ENCODE measurements at places on chromosomes 4 and X.

- no peak for DNase-seq
These were observed 6.8 kb upstream of the VSIG4 start for GRCh38 chrX:66046612-66047235.

DNA sequence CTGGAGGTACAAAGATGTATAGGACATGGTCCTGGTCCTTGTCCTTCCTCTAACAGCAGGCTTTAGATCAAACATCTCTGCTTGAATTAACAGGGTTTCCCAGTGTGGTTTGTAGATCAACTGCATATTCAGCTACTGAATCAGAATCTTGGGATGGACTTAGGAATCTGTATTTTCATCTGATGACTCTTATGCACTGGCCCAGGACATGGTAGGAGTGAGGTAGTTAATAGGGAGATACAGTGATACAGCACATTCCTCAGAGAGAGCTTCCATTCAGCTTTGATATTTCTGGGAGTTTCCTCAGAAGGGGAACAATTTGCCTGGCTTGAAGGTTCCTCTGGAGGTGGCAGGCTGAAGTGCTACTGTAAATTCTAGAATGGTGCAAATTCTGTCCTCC lies 203.1 kb downstream of the LARP7 start:
- DNase-seq, result no peak

DNA sequence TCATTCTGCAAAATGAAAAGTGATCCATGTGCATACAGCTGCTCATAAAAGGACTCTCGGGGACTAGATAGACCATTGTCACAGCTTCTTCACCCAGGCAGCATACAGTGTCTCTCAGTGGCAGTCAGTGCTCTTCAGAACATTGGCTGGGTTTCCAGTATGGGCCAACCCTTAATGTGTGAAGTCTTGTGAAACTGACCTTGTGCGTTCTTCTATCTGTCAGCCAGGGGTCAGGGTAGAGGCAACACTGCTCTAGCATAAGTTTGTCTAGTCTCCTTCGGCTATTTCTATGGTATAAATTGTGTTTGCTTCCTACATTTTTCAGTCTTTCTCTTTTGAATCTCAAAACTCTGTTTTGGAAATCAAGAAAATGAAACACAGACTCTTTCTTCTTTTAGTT lies 37.0 kb upstream of the SMIM31 start:
- DNase-seq, result no peak

GRCh38 chr4:109648266-109648996 lies 54.8 kb downstream of the CASP6 start:
- no peak for DNase-seq

DNA sequence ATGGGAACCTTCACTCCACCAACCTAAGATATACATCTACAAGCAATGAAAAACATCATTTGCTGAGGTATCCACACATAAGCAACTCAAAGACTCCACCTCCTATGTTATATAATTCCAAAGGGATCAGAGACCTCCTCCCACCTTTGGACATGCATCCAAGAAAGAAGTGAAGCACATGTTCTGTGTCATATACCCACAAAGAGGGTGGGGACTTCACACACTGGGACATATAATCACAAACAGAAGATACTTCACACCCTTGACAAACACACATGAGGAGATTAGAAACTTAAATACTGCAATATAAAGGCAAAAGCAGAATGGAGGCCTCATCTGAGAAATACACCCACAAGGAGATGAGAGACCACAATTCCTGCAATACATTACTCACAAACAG lies 25.4 kb downstream of the SUV39H1 start:
- no peak for DNase-seq

- no peak for DNase-seq
These were observed 772 bp downstream of the EOLA1 start for GRCh38 chrX:149541521-149542047.

- no peak for DNase-seq
These were observed 2.8 kb downstream of the STAG2 start for GRCh38 chrX:123964156-123964834.

GRCh38 chrX:125894947-125895346 lies 271.1 kb downstream of the DCAF12L2 start:
- no peak for DNase-seq

DNA sequence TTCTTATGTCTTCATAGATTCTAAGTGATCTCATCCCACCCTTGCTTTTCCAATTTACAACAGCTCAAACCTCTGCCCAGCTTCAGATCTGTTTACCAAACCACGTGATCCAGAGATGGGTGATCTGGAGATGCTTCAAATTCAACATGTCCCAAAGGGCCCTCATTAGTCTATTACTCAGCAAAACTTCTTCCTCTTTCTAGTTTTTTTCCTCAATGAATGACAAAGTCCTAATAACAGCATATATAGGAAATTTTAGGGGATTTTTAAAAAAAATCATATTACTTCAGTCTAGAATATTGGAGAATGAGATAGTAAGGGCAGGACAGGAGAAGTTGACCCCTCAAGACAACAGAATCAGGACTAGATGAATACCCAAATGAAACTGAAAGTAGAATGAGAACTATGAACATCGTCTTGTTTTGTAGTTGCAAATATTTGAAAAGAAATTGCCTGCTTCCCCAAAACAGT lies 127.1 kb downstream of the CFAP299 start:
- DNase-seq, result no peak

DNA sequence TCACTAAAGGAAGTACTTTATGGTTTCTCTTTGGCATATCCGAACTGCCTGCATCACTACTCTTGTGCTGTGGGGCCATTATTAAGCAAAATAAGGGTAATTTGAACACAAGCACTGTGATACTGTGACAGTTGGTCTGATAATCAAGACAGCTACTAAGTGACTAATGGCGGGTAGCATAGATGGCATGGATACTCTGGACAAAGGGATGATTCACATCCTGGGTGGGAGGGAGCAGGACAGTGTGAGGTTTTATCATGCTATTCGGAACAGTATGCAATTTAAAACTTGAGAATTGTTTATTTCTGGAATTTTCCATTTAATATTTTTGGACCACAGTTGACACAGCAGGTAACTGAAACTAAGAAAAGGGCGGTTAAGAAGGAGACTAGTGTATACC lies 52.6 kb upstream of the CITED1 start:
- DNase-seq, result no peak

GRCh38 chr4:10584042-10584441 lies 100.5 kb downstream of the CLNK start:
- no peak for DNase-seq

- no peak for DNase-seq
These were observed 17.4 kb upstream of the LNX1 start for GRCh38 chr4:53608649-53609048.

DNA sequence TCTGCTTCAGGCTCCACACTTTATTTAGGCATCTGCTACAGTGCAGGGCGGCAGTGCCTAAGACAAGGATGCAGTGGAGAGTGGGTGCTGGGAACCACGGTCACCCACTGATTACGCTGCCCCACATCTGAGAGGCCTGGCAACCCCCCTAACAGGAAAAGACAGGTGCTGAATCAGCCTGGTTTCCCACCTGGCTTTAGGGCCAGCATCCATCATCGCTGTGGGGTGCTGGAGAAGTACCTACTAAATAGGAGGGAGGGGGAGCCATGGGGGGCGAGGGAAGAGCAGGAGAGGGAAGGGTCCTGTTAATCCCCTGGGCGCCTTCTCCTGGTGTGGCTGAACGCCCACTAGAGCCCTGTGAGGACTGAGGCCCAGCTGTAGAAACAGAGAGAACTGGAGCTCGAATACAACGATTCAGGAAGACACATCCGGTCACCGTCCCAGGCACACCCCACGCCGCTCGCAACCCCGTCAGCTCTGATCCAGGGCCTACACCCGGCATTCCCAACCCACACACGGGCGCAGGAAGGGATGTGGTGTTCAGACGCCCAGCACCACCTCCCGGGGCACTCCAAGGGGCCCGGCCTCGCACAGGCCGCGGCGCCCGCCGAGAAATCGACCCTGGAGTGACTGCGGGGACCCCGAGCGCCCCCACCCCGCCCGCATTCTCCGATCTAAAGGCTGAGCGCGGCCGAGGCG lies 554 bp downstream of the DCTD start:
- DNase-seq, result no peak

DNA sequence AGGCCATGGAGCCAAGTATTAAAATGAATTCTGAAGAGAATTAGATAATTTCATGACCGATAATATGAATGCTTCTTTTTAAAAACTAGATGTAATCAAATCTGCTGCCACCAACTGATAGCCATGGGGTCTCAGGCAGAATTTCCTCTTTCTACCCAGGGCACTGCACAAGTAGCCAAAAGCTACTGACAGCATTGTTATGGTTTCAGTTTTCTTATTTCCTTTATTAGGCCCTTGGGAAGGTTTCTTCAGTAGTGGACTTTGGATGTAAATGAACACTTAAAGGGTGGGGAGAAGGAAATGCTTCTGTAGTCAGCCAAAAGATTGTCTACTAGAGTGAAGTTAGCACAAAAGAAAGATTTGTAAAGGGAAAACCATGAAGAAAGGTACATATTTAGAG lies 686.0 kb downstream of the ADGRL3 start:
- DNase-seq, result no peak

DNA sequence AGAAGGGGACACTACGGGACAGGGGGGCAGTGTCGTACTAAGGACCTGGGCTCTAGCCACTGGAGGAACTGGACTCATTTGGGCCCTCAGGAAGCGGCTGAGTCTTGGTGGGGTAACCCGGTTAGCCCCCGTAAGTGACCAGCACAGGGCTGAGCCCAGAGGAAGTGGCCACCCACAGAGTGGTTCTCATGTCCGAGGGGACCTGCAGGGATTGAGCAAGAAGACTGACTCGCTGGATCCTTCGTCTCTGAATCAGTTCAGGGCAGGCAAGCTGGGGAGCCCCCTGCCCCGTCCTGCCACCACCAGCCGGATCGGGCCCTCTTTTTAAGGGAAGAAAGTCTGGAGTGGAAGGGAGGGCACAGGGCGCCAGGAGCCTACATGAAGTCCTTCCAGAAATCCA lies 719 bp upstream of the BGN start:
- no peak for DNase-seq

DNA sequence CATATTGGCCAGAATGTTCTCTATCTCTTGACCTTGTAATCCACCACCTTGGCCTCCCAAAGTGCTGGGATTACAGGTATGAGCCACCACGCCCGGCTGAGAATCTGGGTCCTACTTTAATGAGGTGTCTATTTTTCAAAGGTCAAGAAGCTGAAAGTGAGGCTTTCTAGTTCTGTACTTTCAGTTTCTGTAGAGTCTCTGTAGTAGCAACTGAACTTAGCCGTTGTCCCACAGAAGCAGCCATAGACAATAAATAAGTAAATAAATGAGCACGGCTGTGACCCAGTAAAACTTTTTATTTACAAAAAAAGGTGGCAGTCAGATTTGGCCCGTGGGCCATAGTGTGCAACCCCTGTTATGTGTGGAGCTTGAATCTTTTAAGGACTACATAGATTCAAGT lies 92.0 kb downstream of the FNIP2 start:
- no peak for DNase-seq

DNA sequence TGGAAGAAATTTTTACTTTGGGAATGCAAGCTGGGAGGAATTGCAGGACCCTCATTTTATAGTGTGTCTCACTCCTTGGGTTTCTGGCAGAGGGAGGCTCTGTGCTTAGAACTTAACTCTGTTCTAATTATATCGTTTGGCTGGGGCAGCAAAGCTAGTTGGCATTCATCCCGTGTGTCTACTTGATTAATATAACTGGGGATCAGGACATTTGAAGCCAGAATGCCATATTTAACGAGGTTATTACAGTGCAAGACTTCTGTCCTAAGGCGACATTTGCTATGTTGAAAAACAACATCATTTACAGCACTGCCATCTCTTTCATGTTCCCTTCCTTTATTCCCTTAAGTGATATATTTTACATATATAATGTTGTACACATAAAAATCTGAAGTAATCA lies 179.1 kb upstream of the TBC1D9 start:
- DNase-seq, result peak; percentile 48

DNA sequence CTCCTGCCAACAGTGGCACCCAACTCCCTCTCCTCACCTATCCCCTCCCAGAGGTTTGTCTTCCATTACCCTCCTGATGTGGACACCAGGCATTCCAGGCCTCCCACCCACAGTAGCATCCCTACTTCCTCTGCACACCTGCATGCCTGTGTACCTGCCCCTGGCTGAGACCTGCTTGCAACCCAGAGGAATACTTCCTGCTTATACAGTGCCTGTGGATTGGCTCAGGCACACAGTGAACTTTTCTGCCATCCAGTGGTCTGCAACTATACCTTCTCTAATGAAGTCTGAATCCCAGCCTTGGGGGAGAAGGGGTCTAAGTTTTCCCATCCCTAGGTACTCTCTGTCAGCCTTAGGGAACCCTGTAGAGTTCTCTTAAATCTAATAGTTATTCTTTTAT lies 169.9 kb downstream of the IQCM start:
- DNase-seq, result no peak

GRCh38 chr4:18022572-18023050 lies 1.1 kb upstream of the LCORL start:
- DNase-seq, result no peak

- DNase-seq, result no peak
These were observed 278 bp downstream of the RELL1 start for GRCh38 chr4:37685823-37686372.

GRCh38 chrX:153635788-153636668 lies 11.0 kb upstream of the DUSP9 start:
- peak; percentile 62 for DNase-seq

DNA sequence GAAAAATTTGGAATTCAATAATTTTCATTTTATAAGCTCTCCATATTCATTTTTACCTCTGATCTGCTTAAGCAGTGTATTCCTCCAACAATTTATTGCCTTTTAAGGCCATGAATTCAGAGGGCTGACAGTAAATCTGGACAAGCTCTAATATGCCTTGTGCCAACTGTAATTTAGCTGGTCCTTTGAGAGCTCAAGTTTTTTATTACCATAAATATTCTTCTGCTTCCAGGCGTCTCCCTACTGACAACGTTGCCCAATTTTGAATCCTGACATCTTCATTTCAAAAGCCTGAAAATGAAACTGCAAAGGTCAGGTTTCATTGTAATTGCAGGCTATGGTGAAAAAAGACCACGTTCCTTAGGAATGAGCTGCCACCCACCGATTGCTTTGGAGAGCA lies 95.8 kb upstream of the GEMIN8 start:
- DNase-seq, result peak; percentile 11

GRCh38 chr4:10026485-10026884 lies 5.2 kb upstream of the SLC2A9 start:
- DNase-seq, result no peak

DNA sequence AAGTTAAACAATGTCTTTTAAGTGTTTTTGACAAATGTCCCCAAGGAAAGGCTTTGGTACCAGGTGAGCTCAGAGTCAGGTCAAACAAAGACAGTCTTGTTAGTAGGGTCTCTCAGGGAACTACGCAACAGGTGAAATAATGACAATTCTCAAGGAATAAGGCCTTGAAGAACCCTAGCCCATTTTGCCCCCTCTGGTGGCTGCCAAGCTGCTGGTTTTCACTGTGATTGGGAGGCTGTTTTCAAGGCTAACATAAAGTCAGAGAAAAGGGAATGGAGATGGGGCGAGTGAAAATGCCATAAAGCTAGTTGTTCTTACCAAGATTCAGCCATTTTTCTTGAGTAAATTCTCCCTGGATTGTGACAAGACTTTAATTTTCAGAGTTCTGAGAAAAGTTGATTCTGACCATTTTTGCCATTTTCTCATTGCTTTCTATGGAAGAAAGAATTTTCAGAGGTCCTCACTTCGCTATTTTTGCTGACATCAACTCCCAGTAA lies 58.7 kb downstream of the RWDD4 start:
- DNase-seq, result no peak

GRCh38 chr4:8438743-8439142 lies 1.8 kb downstream of the ACOX3 start:
- DNase-seq, result no peak

GRCh38 chr4:87633243-87633642 lies 16.8 kb upstream of the DMP1 start:
- DNase-seq, result no peak

GRCh38 chrX:37445182-37445581 lies 96.0 kb downstream of the PRRG1 start:
- DNase-seq, result no peak

- no peak for DNase-seq
These were observed 17.2 kb upstream of the MYOZ2 start for GRCh38 chr4:119118397-119118796.

Measured in DMS 273 treated with DMSO at 0.1 percent for 48 hours (cell line).